GM13976 (cell line): ENCODE measurements at places on chromosomes 3 and 15.

GRCh38 chr3:153313302-153313965 lies 151.4 kb downstream of the RAP2B start:
- no peak for DNase-seq

- DNase-seq, result no peak
Observed at GRCh38 chr3:28940994-28941393, 339.9 kb upstream of the RBMS3 start.

DNA sequence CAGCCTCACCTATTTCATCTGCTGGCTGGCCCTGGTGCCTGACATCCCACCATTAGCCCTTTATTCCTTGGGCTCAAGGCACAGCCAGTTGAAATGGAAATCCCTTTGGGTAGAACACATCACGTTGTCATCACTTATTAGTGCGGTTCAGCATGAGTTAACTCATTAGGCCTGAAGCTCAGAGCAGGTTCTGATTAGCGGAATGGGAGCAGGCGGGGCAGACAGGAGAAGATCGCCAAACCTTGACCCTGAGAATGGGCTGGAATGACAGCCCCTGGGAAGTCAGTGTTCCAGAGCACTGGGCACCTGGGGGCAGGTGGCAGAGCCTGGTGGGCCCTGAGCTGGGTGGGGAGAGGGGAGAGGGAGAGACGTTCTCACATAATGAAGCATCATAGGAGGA lies 5.8 kb downstream of the ITGA11 start:
- peak; percentile 10 for DNase-seq

DNA sequence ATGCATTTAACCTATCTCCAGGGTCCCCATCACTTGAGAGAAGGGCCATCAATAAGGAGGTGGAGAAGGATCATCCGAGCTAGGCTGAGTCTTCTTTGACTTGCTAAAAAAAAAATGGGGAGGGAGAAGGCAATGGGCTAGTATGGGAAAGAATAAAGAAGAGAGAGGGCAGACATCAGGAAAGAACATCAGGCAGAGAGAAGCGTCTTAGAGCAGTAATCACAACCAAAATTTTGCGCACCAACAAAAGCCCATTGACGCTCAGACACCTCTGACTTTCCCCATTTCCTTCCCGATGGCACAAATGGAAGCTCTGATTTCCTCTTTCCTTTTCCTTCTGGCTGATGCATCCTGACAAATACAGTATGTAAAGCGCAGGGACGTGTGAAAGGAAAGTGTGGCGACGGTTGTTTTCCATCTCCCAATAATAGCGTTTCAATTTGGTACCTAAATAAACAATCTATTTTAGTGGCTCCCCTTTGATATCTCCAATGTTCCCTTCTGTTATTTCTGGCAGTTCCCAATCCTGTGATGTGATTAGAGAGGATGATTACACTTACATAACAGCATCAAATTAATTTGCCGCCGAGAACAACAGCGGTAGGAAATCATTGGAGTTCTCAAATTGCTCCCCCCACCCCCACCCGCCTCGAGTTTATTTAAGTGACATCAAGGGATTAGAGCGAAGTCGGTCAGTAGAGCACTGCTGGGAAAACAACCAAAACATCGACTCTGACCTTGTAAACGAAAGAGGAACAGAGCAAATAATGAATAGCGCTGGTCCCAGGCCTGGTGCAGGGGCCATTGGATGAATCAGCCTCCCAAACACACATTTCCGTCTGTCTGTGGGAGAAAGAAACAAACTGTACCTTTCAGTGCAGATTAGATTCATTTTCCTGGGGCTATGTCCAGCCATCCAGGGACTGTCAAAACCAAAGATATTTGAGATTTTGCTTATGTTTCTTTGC lies 273.3 kb upstream of the ICE2 start:
- DNase-seq, result no peak

DNA sequence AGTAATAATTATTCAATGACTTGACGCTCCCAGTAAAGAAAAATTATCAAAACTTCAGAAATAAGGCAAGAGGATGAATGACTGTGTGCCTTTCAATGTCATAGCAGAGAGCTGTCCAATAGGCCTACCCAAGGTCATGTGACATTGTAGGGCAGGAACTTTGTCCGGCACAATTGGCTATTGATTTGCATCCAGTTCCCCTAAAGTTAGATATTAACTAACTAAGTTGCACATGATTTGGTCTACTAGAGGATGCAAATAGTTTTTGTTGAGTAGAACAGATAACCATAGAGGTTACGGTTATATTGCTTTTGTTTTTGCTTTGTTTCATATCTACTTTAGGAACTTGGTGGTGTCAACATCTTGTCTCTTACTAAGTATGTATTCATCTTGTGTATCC lies 127.9 kb upstream of the PFN2 start:
- DNase-seq, result no peak

DNA sequence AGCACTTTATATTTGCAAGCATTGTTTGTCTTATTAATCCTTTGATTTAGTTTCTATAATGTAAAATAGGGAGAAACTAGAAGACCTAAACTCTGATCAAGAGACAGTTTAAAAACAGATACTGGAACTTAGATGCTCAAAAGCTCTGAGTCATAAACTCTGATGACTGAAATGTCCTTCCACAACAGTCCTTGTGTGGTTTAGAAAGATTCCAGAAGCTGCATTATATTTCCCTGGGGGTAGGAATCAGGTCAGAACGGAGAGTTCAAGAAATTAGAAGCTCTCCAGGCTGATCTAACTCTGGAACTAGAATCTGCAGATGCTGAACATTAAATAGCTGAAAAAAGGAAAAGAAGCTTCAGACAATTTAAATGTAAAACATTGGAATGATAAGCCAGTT lies 18.3 kb upstream of the ONECUT1 start:
- no peak for DNase-seq

- no peak for DNase-seq
Observed at GRCh38 chr15:38877471-38877870, 312.9 kb upstream of the RASGRP1 start.

DNA sequence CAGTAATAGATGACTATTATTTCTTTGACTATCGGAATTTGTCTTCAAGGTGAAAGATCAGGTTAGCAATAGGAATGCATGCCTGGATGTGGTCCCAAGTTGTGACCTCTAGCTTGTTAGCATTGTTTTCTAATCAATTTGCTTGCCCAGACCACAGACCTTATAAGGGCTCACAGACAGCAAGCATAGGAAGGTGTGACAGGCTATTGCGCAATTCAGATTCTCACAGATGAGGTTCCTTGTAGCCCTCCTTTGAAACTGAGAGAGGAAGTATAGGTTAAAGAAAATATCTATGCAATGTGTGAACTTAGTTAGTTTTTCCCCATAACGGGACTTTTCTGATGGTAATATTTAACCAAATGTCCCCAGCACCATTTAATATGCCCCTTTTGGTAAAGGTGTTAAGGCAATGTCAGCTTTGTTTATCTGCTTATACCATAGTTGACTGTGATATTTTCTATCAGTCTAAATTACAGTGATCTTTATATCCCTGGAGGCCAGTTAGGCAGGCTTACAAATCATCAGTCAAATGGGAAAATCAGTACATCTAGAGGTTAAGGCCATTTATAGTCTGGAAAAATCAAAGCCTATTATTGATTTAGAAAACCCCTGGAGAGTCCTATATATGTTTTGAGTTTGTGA lies 168.1 kb upstream of the MBNL1 start:
- peak; percentile 26 for DNase-seq

- no peak for DNase-seq
Observed at GRCh38 chr3:169112153-169112892, 551.2 kb downstream of the MECOM start.

DNA sequence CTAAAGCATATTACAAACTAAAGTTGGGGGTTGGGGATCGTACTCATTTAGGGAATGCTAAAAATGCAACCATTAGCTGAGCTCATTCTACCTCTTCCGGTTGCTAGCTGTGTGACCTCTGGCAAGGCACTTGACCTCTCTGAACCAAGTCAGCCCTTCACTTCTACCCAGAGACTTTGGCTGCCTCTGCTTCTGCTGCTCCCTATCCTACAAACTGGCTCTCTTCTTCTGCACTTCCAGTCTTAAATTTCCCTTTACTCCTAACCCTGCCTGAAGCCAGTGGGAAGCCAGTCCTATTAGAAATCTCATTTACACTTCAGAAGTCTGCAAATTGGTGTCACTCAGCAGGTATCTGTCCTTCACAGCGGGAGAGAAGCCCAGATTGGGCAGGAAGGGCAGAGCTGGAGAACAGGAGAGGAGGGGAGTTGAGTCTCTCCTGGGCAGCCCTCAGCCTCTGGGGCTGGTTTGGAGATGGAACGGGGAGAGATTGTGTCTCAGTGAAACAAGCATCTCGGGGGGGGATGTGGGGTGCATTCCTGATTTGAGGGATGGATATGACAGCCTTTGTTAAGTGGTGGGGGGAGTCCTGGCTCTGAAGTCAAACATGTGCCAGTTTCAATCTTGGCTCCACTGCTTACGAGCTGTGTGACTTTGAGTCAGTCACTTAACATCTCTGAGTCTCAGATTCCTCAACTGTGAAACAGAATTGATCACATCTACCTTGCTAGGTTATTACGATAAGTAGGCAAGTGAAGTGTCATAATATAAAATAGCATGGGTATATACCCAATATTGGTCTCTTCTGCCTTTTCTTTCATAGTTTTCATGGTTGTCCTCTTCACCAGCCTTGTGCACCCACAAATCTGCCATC lies 7.8 kb upstream of the AEN start:
- DNase-seq, result peak; percentile 20

- peak; percentile 67 for DNase-seq
Observed at GRCh38 chr15:78167227-78167888, 18.2 kb downstream of the IDH3A start.

DNA sequence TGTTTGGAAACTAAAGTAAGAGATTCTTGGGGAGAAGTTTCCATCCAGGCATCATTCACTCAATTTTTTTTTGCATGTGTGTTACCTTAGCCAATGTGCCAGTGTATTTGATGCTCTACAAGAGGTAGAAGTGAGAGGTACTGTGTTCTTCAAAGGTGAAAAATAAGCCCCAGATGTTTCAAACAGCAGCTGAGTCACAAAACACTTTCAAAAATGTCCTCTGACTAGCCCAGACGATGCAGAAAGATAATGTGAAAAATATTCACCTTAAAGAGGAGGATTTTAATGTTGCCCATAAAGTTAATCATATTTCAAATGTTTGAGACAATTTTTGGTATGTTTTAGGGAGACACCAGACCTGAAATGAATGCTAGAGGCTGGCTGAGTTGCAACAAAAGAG lies 107.7 kb upstream of the RASGRP1 start:
- no peak for DNase-seq

GRCh38 chr3:174618368-174619080 lies 240.6 kb upstream of the NAALADL2 start:
- no peak for DNase-seq
